ENCODE measurements at places on chromosomes 16 and 17. TPM values are rescaled to one million over a fixed set of nuclear protein-coding genes. Genes with fewer than 3 reads are reported as not detected.
A peak's percentile ranks its signal among the peaks of the same experiment; 100 is the strongest.

DNA sequence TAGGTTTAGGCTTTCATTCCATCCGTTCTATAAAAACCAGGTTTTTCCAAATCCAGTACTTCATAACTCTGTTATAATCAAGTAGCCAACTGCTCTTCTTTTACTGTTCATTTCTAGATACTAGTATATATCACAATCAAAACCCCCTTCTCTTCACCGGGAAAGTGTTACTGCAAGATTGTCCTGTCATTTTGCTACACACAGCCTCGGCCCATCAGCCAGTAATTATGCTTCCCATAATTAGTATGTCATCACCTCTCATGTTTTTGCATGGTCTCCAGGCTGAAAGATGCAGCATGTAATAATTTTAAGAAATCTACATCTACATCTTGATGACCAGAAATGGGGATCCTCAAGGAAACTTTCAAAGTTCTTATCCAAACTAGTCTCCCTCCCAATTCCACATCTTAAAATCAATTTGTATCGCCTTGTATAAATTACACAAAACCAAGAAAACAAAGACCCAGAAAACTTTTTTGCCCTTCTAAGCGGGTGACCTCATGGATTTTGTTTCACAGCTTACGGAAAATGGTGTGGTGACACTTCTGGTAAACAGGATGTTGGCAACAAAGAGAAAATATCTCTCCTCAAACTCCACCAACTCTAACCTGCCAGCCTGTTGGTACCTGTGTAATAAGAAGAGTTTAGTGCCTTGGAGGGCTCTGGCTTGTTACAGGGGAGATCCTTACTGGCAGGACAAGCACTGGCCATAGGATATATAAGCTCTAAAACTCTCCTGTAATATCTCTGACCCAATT, 9.3 kb downstream of the TACO1 start:
- no peak for DNase-seq

- no peak for DNase-seq
These were observed 496.0 kb downstream of the MAF start for GRCh38 chr16:79104567-79104966.

GRCh38 chr17:82292251-82293154, 19.0 kb upstream of the CSNK1D start:
- peak; percentile 98 for DNase-seq

DNA sequence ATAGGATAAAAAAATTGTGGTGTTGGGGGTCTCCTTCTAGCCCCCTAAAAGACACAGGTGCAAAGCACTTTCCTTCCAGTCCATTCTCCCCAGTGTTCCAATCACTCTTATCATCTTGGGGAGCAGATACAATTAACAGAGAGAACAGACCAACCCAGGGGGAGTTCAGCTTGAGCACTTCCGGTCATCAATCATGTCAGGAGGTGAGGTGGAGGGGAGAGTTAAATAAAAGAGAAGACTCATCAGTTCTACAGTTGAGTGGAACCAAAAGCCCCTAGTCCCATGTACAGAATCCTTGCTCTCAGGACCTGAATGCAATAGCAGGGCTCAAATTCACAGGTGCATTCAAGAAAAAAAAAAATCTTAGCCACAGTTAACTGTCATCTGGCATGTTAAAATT, 122.3 kb downstream of the DYNLRB2 start:
- DNase-seq = no peak

The TEX14 gene
- total RNA-seq = 0.72 TPM

The CDK5RAP3 gene
- total RNA-seq = 200 TPM

DNA sequence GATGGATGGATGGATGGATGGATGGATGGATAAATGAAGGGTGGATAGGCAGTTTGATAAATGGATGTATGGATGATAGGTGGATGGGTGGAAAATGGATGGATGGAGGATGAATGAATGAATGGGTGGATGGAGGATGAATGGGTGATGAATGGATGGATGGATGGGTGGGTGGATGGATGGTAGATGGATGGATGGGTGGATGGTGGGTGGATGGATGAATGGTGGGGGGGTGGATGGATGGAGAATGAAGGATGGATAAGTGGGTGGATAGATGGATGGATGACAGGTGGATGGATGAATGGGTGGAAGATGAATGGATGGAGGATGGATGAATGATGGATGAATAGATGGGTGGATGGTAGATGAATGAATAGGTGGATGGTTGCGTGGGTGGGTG, 70.1 kb upstream of the BCO1 start:
- DNase-seq = no peak

The CIBAR2 gene
- not detected for total RNA-seq

The FADS6 gene
- total RNA-seq = 10.4 TPM

The PLD6 gene
- total RNA-seq = 3.3 TPM

DNA sequence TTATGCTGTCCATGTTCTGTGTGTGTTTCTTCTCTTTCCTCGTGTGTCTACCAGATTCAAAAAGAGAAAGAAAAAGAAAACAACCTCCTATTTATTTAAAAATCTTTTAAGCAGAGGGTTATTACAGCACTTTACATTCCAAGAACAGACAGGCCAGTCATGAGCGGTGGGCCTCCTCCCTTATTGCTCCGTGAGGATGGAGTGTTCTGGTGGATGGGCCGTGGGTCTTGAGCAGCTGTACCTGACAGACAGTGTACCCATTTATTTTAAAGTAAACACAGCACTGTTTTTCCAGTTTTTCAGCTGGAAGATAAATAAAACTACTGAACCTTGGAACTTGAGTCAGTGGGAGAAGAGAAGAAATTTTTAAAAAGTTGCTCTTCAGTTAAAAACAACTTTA, 52.4 kb downstream of the WWP2 start:
- DNase-seq = no peak

- DNase-seq = no peak
These were observed 13.7 kb downstream of the WNT9B start for GRCh38 chr17:46865100-46865499.

The PRAC1 gene
- not detected for total RNA-seq

DNA sequence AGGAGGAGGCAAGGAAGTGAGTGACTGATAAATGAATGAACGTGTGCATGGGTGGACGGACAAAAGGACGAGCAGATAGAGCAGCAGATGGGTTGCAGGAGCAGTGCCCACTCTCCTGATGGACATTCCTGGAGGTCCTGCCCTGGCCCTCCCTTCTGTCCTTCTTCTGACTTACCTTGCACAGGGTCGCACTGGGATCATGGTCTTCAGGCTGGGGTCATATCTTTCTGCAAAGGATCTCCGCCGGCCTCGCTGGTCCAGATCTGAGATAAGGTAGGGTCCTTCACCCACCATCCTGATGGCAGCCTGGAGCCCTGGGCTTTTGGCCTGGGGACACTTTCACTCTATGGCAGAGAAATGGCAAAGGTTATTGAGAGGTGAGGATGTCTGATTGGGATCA, 9.7 kb downstream of the ABCC12 start:
- DNase-seq = no peak

GRCh38 chr17:21125862-21126261, 902 bp upstream of the DHRS7B start:
- no peak for DNase-seq

The SCGB1C2 gene
- not detected for total RNA-seq

DNA sequence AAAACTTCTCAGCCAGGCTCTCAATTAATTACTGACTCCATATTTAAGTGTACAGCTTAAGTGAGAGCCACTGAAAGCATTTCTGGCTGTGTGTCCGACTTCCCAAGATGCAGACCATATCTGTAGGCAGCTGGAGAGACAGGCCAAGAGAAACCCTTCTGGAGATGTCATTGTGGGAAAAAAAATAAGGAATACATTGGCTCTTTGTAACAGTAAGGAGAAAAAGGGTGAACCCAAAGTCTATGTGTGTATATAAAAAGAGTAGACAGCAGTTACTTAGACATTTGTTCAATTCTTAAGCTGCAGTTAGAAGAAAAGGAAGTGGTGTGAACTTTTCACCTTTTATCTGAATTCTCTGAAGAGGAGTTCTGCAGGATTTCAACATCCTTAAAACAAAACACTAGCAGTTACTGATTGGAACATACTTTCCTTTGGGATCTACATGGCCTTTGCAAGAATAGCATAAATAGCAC, 21.7 kb downstream of the FAM117A start:
- no peak for DNase-seq

DNA sequence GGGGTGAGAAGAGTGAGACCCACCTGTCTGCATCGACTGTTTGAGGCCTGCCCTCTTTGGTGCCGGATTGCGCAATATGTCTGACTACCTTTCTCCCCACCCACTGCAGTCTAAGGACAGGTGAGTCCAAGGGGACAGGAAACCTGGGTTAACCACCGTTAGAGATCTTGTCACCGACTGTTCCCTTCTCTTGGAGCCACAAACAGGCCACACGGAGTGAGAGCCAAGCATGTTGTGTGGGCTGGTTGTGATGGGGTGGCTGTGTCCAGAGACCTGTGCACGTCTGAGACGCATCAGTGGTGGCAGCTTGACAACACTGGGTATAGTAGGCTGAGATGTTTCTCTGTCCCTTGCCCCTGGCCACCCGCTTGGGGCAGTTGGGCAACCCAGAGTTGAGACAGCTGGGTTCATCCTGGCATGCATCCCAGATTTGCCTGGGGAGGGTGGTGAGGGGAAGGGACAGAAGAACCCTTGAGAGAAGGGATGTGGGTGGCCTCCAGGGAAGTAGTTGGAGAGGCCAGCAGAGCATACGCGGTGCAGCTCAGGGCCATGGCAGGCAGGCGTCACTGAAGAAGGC, 21.4 kb downstream of the MPRIP start:
- peak; percentile 76 for DNase-seq

The KRT33A gene
- not detected for total RNA-seq

The FN3K gene
- total RNA-seq = 37.1 TPM

GRCh38 chr17:51995797-51996403, 162.6 kb downstream of the CA10 start:
- no peak for DNase-seq

GRCh38 chr16:86735727-86736126, 157.4 kb downstream of the FOXL1 start:
- no peak for DNase-seq

DNA sequence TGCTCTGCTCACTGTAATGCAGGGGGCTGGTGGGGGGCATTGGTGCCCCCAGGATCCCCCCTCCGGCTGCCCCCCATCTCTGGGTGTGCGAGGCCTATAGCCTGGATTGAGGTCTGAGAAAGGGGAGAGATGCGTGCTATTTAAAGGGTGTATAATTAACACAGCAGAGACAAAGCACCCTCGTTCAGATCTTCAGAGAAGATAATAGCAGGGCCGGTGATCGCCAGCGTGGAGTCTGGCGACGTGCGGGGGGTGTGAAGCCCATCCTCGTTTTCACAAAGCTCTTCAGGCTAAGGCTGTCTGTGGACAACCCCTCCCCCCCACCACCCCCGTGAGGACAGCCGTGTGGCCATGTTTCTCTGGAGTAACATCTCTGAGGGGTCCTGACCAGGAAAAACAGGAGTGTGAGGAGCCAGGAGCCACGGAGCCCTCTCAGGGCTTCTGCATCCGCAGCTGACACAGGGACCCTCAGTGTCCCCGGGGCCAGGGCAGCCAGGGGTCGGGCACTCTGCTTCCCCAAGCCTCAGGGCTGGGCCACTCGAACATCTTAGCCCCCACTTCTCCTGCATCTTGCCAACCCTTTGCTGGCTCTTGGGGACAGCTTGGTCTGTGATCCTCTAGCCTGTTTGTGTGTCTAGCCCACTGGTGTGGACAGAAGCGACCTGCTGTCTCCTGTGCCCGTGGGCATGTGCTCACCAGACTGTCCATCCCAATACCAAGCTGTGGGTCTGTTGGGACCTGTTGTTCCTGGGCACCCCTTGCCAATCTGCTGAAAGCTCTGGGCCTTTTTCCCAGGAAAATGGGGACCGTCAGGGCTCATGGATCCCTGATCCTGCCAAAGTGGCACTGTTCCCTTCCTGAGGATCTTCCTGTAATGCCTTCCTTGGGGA, 58.9 kb downstream of the BAIAP2 start:
- DNase-seq = no peak

DNA sequence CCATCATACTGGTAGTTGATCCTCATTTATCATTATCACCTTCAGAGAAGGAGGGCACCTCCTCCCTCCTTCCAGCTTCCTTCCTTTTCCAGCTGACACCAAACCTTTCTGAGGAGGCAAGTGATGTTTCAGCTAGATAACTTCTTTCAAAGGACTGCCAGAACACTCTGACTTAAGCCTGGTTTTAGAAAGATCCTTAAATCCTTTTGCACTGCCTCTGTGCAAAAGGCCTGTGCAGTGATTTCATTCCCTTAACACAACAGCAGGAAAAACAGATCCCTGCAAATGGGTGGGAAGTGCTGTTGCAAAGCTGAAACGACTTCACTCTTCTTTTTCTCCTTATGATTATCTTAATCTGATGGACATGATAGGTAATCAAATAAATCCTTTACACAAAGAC, 7.1 kb upstream of the KRT23 start:
- no peak for DNase-seq

The TBCD gene
- total RNA-seq = 112 TPM

The KRTAP9-2 gene
- not detected for total RNA-seq

- DNase-seq = no peak
These were observed 82.8 kb upstream of the GNG13 start for GRCh38 chr16:883340-883739.

DNA sequence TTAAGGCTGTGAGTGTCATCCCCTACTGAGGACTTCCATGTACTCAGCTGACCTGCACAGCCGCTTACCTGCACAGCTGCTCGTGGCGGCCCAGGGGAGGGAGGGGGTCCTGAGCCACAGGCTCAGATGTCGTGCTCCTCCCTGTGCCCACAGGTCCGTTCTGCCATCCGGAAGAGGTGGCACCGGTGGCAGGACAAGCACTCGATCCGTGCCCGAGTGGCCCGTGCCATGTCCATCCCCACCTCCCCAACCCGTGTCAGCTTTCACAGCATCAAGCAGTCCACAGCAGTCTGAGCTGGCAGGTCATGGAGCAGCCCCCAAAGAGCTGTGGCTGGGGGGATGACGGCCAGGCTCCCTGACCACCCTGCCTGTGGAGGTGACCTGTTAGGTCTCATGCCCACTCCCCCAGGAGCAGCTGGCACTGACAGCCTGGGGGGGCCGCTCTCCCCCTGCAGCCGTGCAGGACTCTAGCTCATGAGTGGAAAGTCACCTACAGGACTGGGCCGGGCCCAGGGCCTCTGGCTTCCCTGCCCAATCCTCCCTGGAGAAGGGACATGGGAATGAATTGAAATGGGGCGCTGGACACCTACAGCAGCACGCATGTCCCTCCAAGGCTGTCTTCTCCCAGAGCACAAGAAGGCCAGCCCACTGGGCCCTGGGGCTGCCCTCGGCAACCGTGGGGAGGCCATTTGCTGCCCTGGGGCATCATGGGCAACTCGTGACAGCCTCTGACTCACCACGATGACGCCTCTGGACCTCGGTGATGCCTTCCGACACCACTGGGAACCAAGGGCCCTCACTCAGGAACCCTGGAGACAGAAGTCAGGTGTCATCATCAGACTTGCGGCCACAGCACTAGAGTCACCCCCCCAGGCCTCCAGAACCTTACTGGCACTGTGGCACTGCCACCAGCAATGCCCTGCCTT, 9.9 kb upstream of the SPPL2C start:
- no peak for DNase-seq

DNA sequence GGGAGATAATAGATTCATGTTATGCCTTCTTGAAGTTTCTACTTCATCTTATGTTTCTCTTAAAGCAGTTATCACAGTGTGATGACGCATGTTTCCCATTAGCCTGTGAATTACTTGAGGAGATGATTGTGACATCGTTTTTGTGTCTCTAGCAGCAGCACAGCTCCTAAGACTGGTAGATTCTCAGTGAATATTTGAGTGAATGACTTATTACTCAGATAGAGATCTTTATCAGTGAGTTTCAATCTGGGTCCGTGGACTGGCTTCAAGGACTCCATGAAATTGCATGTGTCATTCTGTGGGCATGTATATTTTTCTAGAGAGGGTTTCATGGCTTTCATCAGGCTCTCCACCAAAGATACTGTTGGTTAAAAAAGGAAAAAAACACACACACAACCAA, 29.9 kb downstream of the YPEL2 start:
- no peak for DNase-seq

GRCh38 chr16:89099905-89100304, 6.3 kb downstream of the ACSF3 start:
- peak; percentile 64 for DNase-seq

GRCh38 chr17:8922928-8923327, 42.6 kb downstream of the PIK3R5 start:
- no peak for DNase-seq

All from adrenal gland (tissue), 19 donors.